ENCODE measurements at places on chromosomes 7 and 10. TPM values are rescaled to one million over a fixed set of nuclear protein-coding genes. Genes with fewer than 3 reads are reported as not detected.

- H3K4me3 ChIP-seq = no peak overlapping the region
- peaks cover 3% of the 10 kb centered on the region for H3K36me3 ChIP-seq
- no peaks in the 10 kb centered on the region for H3K27me3 ChIP-seq
These were observed 82.0 kb upstream of the RHEB start for GRCh38 chr7:151601521-151602305.

- H3K27ac ChIP-seq = no peak overlapping the region
- no peak for DNase-seq
- peaks cover 28% of the 10 kb centered on the region for H3K4me1 ChIP-seq
- peaks cover 57% of the 10 kb centered on the region for H3K36me3 ChIP-seq
- no peak overlapping the region for H3K4me3 ChIP-seq
These were observed 22.7 kb downstream of the MKRN1 start for GRCh38 chr7:140456551-140457051.

The CYP2C8 gene
- total RNA-seq = not detected

GRCh38 chr7:513521-514166 is 6.0 kb downstream of the PDGFA start:
- no peak overlapping the region for H3K27ac ChIP-seq
- H3K4me1 ChIP-seq = peaks cover 13% of the 10 kb centered on the region
- DNase-seq = peak; percentile 43
- H3K4me3 ChIP-seq = no peak overlapping the region

The STAG3 gene
- total RNA-seq = 24.7 TPM

DNA sequence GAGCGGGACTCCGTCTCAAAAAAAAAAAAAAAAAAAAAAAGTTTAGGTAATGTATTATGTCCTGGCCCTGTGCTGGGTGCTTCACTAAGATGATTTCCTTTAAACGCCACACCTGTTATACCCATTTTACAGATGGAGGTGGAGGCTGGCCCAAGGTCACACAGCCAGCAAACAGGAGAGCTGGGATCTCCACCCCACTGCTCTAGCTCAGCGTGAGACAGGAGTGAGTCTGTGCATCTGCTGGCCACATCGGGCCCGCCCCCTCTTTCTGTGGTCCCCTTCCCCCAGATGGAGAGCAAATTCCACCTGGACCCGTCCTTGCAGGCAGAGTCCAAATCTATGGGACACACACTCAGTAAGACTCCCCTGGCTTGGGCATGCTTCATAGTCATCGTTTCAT is 51.0 kb downstream of the LHPP start:
- H3K27ac ChIP-seq = no peak overlapping the region
- no peaks in the 10 kb centered on the region for H3K36me3 ChIP-seq
- peaks cover 3% of the 10 kb centered on the region for H3K4me1 ChIP-seq
- DNase-seq = no peak
- H3K4me3 ChIP-seq = no peak overlapping the region

The CTBP2 gene
- total RNA-seq = 0.21 TPM

- no peaks in the 10 kb centered on the region for H3K36me3 ChIP-seq
- no peak overlapping the region for H3K4me3 ChIP-seq
- no peak overlapping the region for H3K27ac ChIP-seq
- peaks cover 14% of the 10 kb centered on the region for H3K4me1 ChIP-seq
- H3K27me3 ChIP-seq = peaks cover 6% of the 10 kb centered on the region
These were observed 13.9 kb downstream of the DIP2C start for GRCh38 chr10:675532-675931.

The AOAH gene
- total RNA-seq = 9.2 TPM

DNA sequence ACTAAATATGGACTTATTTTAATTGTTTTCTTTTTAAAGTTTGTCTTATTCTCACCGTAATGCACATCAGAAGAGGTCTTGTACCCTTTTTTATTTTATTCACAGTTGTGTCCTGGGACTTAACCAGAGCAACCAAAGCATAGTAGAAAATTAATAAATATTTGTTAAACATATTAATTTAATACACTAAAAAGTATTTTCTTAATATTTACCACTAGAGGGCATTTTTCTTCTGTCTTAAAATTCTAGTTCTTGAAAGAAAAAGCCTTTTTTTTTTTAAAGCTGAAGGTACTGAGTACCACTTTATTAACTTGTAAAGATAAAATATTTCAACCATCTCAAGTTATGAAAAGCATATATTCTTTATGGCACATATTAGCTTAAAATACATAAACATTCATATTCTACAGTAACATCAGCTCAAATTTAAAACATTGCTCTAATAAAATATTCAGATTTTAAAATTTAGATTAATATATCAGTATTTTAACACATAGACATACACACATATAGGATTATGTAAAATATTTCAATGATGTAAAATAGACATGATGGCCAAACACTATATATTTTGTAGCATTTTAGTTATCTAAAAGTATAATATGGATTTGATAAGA is 260.4 kb downstream of the SEMA3A start:
- no peaks in the 10 kb centered on the region for H3K27me3 ChIP-seq
- H3K27ac ChIP-seq = no peak overlapping the region
- no peak for DNase-seq
- H3K4me3 ChIP-seq = no peak overlapping the region
- H3K4me1 ChIP-seq = peaks cover 2% of the 10 kb centered on the region
- H3K36me3 ChIP-seq = no peaks in the 10 kb centered on the region

DNA sequence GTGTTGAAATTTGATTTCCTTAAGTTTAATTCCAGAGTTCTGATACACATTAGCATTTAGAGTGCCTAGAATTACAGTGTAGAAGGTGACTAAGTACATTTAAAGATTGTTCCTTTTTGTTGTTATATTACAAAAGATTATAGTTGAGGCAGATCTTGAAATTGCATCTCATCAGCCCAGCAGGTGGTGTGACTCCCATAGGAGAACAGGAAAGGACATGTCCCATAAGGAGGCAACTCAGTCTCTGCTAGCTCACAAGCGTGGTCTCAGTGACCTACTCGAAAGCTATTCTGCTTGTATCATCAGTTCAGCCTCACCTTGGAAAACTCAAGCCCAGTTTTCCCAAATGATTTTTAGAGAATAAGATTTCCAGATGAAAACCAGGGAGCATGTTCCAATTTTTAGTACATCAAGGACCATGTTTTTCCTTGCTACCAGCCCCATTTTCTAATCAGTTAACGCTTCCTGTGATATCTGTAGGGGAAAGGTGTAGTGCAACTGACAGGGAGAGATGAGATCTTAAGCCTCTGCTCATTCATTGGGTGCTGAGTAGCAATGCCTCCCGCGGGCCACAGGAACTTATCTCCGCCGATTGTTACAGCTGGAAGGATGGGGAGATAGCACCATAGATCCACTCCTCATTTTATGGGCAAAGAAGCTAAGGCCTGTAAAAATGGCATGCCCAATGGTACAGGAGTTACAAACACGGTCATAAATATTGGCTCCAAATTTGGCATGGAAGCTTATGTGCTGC is 1.1 kb upstream of the GNAI1 start:
- no peak for DNase-seq
- H3K36me3 ChIP-seq = no peaks in the 10 kb centered on the region
- peaks cover 28% of the 10 kb centered on the region for H3K4me1 ChIP-seq
- peaks cover 38% of the 10 kb centered on the region for H3K27me3 ChIP-seq

- H3K27ac ChIP-seq = no peak overlapping the region
- H3K4me1 ChIP-seq = no peaks in the 10 kb centered on the region
- DNase-seq = no peak
- H3K27me3 ChIP-seq = no peaks in the 10 kb centered on the region
- no peaks in the 10 kb centered on the region for H3K36me3 ChIP-seq
- no peak overlapping the region for H3K4me3 ChIP-seq
These were observed 271.3 kb upstream of the CACNA2D1 start for GRCh38 chr7:82714883-82715282.

GRCh38 chr7:6482743-6483119 is 35.0 kb upstream of the DAGLB start:
- no peaks in the 10 kb centered on the region for H3K27me3 ChIP-seq
- DNase-seq = no peak
- peak overlapping the region; percentile 95 for H3K4me3 ChIP-seq
- peaks cover 24% of the 10 kb centered on the region for H3K36me3 ChIP-seq
- H3K4me1 ChIP-seq = peaks cover 54% of the 10 kb centered on the region

DNA sequence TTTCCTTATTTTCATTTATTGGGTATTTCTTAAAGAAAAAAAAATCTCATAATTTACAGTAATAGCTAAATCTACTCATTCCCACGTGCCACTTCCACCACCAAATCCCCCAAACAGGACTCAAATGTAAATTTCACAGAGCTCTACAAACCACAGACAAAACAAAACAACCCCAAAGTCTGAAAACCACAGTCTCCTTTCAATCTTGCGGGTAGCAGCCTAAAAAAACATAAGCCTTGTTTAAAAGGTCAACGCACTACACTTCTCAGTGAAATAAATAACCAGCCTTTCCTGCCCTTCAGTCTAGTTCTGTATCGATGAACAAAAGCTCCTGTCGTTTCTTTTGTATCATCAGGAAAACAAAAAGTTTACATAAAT is 121.8 kb upstream of the AFAP1L2 start:
- H3K27me3 ChIP-seq = no peaks in the 10 kb centered on the region
- peak overlapping the region; percentile 88 for H3K4me3 ChIP-seq
- peak overlapping the region; percentile 95 for H3K27ac ChIP-seq
- H3K36me3 ChIP-seq = peaks cover 6% of the 10 kb centered on the region
- peaks cover 60% of the 10 kb centered on the region for H3K4me1 ChIP-seq

The DTX2 gene
- total RNA-seq = 22.4 TPM

- peaks cover 9% of the 10 kb centered on the region for H3K36me3 ChIP-seq
- no peak overlapping the region for H3K4me3 ChIP-seq
- DNase-seq = no peak
- peaks cover 9% of the 10 kb centered on the region for H3K4me1 ChIP-seq
- H3K27me3 ChIP-seq = no peaks in the 10 kb centered on the region
These were observed 42.3 kb downstream of the AKR1E2 start for GRCh38 chr10:4868357-4868657.

- H3K4me1 ChIP-seq = peaks cover 35% of the 10 kb centered on the region
- no peak overlapping the region for H3K4me3 ChIP-seq
- H3K27me3 ChIP-seq = peaks cover 84% of the 10 kb centered on the region
These were observed 9.9 kb downstream of the LBX1 start for GRCh38 chr10:101219139-101219945.

The GPR26 gene
- total RNA-seq = not detected

GRCh38 chr10:75461672-75462649 is 30.5 kb downstream of the LRMDA start:
- no peak overlapping the region for H3K4me3 ChIP-seq
- H3K4me1 ChIP-seq = no peaks in the 10 kb centered on the region
- peaks cover 2% of the 10 kb centered on the region for H3K27me3 ChIP-seq
- H3K36me3 ChIP-seq = no peaks in the 10 kb centered on the region

- DNase-seq = peak; percentile 32
- H3K4me3 ChIP-seq = no peak overlapping the region
- H3K27me3 ChIP-seq = no peaks in the 10 kb centered on the region
These were observed 14.3 kb downstream of the EIF4EBP2 start for GRCh38 chr10:70418229-70418628.

The CYP2E1 gene
- 0.25 TPM for total RNA-seq

- H3K4me1 ChIP-seq = no peaks in the 10 kb centered on the region
- H3K4me3 ChIP-seq = no peak overlapping the region
- no peaks in the 10 kb centered on the region for H3K27me3 ChIP-seq
- no peak for DNase-seq
- H3K36me3 ChIP-seq = no peaks in the 10 kb centered on the region
These were observed 228.7 kb downstream of the CHRM2 start for GRCh38 chr7:137097111-137097510.

DNA sequence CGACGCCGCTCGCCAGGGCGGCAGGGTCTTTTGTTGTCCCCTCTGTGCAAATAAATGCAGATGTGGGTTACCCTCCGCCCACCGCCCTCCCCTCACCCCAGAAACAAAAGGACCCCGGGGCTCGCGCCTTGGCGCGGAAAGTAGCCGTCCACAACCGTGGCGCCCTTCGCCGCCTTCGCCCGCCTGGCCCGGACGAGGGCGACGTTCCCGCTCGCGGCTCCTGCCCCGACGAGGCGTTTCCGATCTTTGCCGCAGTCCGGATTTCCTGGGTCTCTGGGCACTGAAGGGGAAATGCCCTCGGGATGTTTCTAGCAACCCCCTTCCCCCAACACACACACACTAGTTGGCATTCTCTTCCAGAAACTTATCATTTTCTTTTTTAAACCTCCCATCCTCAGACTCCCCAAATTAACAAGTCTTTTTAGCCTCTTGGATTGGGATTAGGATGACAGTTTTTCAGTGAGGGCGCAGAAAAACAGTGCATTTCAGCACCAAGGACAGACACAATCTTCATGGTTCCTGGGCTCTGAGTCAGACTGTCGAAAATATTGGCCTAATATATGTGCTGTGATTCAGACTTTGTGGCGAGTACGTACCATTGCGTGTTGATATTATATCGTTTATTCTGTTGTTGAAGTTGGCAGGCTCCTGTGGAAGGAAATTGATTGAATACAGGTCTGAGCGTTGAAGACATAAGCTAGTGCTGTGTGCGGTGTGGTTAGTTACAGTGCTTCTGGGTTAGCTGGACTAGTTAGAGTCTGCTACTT is 771 bp downstream of the PHYHIPL start:
- peak; percentile 4 for DNase-seq
- no peaks in the 10 kb centered on the region for H3K36me3 ChIP-seq
- H3K27ac ChIP-seq = no peak overlapping the region
- H3K4me3 ChIP-seq = no peak overlapping the region
- H3K4me1 ChIP-seq = peaks cover 5% of the 10 kb centered on the region

DNA sequence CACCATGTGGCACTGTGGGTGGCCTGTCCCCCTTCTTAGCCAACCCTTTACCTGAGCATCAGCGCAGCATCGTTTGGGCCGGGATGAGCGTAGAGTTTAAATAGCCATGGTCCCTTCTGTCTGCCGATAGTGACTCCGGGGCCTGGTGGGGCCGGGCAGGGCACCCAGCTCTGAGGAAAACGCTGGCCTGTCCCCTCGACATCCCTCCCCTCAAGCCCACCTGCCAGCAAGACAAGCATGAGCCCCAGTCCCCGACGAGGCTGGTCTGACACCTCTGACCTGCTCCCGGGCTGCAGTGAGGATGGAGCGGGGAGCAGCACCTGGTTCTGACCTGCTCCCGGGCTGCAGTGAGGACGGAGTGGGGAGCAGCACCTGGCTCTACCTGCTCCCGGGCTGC is 31.1 kb upstream of the CNPY1 start:
- no peak for DNase-seq
- peaks cover 13% of the 10 kb centered on the region for H3K4me1 ChIP-seq
- no peak overlapping the region for H3K4me3 ChIP-seq
- H3K27me3 ChIP-seq = peaks cover 3% of the 10 kb centered on the region
- no peaks in the 10 kb centered on the region for H3K36me3 ChIP-seq

The SPDYE8 gene
- not detected for total RNA-seq

The TBL2 gene
- 30.6 TPM for total RNA-seq

GRCh38 chr10:18476076-18476647 is 175.2 kb downstream of the NSUN6 start:
- peaks cover 4% of the 10 kb centered on the region for H3K27me3 ChIP-seq
- H3K4me3 ChIP-seq = no peak overlapping the region
- H3K27ac ChIP-seq = no peak overlapping the region
- peaks cover 3% of the 10 kb centered on the region for H3K4me1 ChIP-seq
- no peaks in the 10 kb centered on the region for H3K36me3 ChIP-seq
- peak; percentile 15 for DNase-seq
